ENCODE measurements at places on chromosomes 6 and 20. TPM values are rescaled to one million over a fixed set of nuclear protein-coding genes. Genes with fewer than 3 reads are reported as not detected.

GMEB2 gene
- 7.6 TPM for polyA plus RNA-seq

SMPDL3A gene
- polyA plus RNA-seq, result 7.2 TPM

HSP90AB1 gene
- 129 TPM for polyA plus RNA-seq

PPIL1 gene
- 12.0 TPM for polyA plus RNA-seq

RIPPLY2 gene
- polyA plus RNA-seq, result not detected

CPNE5 gene
- 0.81 TPM for polyA plus RNA-seq

SLC35B2 gene
- polyA plus RNA-seq, result 4.3 TPM

DLL1 gene
- 15.6 TPM for polyA plus RNA-seq

CALHM6 gene
- polyA plus RNA-seq, result 3.4 TPM

DEFB121 gene
- polyA plus RNA-seq, result not detected

SFTA2 gene
- polyA plus RNA-seq, result 421 TPM

ARMH2 gene
- polyA plus RNA-seq, result not detected

RBPJL gene
- 0.04 TPM for polyA plus RNA-seq

RGS17 gene
- 1.1 TPM for polyA plus RNA-seq

SMLR1 gene
- not detected for polyA plus RNA-seq

ABHD16B gene
- polyA plus RNA-seq, result 0.92 TPM

BPIFA1 gene
- polyA plus RNA-seq, result not detected
